CD8-positive, alpha-beta memory T cell (primary cell): ENCODE measurements at places on chromosomes 3 and 15.

DNA sequence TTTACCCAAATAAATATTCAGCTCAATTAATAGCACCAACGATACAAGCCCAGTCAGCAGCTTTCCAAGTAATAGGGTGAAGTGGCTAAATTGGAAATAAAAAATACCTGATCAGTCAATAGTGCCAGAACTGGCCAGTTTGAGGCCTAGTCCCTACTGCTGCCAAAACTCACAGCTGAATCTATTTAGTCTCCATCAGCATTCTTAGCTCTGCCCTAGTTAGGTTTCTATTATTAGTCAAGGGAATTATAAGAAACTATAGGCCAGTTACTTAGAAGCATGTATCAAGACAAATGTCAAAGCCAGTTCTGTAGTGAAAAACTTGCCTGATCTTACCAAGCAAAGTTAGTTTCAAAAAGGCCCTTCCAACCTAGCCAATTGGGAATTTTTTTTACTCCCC, 146.2 kb upstream of the ZBTB20 start:
- DNase-seq = no peak

- DNase-seq = no peak
Measured at GRCh38 chr3:4822568-4822967, 156.7 kb upstream of the BHLHE40 start.

- DNase-seq = peak; percentile 23
Measured at GRCh38 chr3:127652246-127652995, 20.3 kb upstream of the ABTB1 start.

GRCh38 chr3:71478568-71478967, 105.0 kb downstream of the FOXP1 start:
- peak; percentile 84 for DNase-seq

- no peak for DNase-seq
Measured at GRCh38 chr15:63634154-63634553, 37.0 kb downstream of the FBXL22 start.

GRCh38 chr3:197399486-197399885, 101.1 kb upstream of the DLG1 start:
- no peak for DNase-seq
